NCI-H2029 (cell line): ENCODE measurements at places on chromosomes 16 and 17.

DNA sequence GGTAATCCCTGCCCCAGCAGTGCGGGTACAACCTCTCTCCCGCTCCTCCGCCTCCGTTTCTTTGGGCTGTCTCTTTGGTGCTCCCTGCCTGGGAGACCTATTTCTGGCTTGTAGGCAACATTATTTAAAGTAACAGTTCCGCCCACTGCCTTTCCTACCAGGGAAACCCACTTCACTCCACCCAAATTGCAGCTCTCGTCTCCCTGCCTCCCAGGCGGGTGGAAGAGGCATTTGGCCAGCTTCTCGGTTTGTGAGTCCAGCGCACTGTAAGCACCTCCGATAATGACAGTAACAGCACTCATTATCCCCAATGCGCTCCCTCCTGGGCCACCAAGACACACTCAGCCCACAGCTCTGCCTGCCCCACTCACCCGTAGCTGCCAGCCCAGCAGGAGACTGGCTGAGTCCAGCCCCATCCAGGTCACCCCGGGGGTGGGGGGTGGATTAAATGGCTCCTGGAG lies 165.1 kb upstream of the CDC42EP4 start:
- peak; percentile 31 for DNase-seq

DNA sequence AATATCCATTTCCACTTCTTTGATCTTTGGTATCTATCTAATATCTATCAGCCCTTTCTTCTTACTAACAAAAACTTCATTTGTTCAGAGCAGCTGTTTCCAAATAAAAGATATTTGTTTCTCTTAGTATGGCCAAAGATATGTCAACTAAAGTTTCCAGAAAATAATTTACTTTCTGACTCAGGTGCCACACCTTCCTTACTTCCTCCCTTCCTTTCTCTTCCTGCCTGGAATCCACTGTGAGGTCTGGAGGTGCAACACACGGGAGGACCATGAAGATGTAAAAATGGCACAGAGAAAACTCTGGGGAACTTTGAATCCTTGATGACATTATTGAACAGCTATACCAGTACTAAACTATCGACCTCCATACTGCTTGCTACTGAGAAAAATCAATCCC lies 14.0 kb downstream of the MED13 start:
- no peak for DNase-seq

DNA sequence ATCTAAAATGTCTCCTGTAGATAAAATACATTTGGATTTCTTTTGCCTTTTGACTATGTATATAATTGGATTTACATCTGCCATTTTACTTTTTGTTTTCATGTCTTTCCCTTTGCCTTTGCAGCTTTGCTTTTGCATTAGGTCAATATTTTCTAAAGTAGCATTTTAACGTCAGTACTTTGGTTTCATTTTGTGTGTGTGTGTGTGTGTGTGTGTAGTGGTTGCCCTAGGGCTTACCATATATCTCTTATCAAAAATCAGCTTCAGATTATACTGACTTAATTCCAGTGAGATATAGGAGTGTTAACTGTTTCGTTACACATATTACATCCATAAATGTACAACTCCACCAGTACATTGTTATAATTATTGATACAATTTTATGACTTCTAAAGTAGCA lies 26.1 kb downstream of the AKTIP start:
- no peak for DNase-seq

GRCh38 chr16:11171448-11171709 lies 84.6 kb downstream of the SOCS1 start:
- DNase-seq, result no peak

DNA sequence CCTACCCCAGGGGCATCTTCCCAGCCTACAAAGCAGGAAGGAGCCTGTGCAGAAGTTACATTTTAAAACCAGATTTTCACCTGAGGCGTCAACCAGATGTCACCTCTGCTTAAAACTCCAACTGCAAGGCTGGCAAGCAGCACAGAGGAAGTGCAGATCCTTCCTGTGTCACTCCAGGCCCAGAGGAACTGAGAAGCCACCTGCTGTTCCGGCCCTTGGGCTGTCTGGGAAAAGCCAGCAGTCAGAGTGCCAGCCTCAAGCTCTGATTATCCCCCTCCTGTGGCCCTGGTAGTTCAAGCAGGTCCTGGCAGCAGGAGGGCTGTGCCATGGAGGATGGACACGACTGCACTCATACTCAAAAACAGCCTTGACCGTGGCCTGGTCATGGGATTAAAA lies 10.2 kb downstream of the POLR2C start:
- no peak for DNase-seq

GRCh38 chr17:47266782-47267181 lies 13.2 kb downstream of the ITGB3 start:
- no peak for DNase-seq

DNA sequence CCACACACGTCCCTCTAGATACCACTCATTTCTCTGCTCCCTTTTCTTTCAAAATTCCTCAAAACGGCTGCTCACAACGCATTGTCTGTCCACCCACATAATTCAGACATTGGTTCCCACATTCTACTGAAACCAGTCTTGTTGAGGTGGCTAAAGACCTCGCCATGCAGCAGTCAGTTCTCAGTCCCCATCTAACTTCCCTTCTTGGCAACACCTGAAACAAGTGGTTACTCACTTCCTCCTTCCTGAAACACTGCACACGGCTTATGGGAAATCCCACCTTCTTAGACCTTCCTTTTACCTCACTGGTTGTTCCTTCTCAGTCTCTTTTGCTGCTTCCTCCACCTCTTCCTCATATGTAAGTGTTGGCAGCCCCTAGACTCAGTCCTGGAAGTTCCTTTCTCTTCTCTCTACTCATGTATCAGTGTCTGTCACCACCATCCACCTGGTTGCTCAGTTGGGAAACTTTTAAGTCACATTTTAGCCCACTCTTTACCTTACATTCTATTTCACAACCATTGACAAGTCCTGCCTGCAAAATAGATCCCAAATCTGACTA lies 277.1 kb downstream of the CEP112 start:
- no peak for DNase-seq

- DNase-seq, result no peak
These were observed 4.0 kb downstream of the CDK10 start for GRCh38 chr16:89690392-89690901.

- DNase-seq, result no peak
These were observed 486.4 kb upstream of the KIF2B start for GRCh38 chr17:53336281-53336680.

- no peak for DNase-seq
These were observed 456 bp downstream of the SMURF2 start for GRCh38 chr17:64661726-64661975.

DNA sequence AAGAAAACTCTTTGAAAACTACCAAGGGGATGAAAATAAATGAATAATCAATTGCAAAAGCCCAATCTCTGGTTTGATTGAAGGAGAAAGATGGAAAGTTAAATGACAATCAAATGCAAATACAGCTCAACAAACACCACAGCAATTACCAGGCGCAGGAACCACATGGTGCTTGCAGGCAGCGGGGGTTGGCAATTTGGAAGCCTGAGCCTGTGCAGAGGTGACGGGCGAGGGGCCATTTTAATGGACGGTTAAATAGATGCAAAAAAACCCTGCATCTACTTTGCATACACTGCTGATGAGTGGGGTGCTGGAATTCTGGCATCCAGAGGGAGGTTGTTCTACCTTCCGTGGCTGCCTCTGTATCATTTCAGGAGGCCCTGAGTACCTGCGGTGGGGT lies 4.8 kb upstream of the SEZ6 start:
- no peak for DNase-seq

- no peak for DNase-seq
These were observed at the start of gene CD300LF for GRCh38 chr17:74712756-74713155. Gene CD300LF, minus strand, starts transcription at chr17:74712923. Its CDS starts 57 bp downstream, at chr17:74712866.

GRCh38 chr16:23146877-23147601 lies 2.2 kb downstream of the USP31 start:
- DNase-seq, result no peak

- no peak for DNase-seq
These were observed 4.8 kb downstream of the HSD11B2 start for GRCh38 chr16:67435758-67436164.

DNA sequence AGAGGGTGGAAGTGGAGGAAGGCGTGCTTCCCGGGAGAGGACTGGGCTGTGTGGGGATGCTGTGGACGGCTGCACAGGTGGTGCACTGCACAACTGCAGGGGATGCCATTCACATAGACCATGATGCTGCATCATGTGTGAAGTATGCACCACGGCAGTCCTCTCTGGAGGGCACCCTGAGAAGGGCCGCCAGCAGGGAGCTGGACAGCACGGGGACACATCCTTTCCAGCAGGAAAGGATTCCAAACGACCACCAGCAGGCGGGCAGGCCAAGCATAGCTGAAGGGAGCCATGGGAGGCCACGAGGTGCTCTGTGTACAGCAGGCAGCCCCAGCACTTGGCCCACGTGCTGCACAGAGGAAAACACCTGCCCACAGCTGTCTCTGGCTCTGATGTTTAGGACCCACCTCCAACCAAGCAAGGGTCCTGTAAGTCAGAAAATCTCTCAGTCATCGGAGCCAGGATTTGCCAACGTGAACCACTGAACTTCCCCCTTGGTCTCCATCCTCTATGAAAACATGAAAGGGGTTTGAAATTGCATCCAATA lies 10.1 kb downstream of the ACTG1 start:
- no peak for DNase-seq

GRCh38 chr16:3388325-3388724 lies 12.5 kb downstream of the ZSCAN32 start:
- no peak for DNase-seq

DNA sequence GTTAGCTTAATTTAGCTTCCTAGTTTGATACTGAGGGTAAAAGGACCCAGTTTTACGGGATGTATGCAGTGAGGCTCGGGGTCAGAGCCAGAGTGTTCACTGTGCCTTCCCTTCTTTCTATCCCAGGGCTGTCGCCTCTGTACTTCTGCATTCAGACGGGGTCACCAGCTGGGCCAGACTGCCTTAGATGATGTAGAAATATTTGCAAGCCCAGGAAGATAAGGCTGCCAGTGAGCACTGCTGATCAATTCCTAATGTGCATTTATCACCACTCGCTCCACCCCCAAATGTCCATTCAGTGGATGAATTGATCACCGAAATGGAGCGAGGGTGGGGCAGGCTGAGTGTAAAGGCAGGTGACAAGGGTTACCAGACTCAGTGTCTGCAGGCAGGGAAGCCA lies 9.1 kb downstream of the SHISA6 start:
- DNase-seq, result no peak

GRCh38 chr17:48818361-48818841 lies 1.4 kb upstream of the TTLL6 start:
- DNase-seq, result no peak

GRCh38 chr16:67226295-67226803 lies 581 bp upstream of the TMEM208 start:
- no peak for DNase-seq

- DNase-seq, result no peak
These were observed 9.6 kb downstream of the EMC6 start for GRCh38 chr17:3678095-3678820.

- peak; percentile 17 for DNase-seq
These were observed 584 bp upstream of the STAT5B start for GRCh38 chr17:42276609-42277341.

DNA sequence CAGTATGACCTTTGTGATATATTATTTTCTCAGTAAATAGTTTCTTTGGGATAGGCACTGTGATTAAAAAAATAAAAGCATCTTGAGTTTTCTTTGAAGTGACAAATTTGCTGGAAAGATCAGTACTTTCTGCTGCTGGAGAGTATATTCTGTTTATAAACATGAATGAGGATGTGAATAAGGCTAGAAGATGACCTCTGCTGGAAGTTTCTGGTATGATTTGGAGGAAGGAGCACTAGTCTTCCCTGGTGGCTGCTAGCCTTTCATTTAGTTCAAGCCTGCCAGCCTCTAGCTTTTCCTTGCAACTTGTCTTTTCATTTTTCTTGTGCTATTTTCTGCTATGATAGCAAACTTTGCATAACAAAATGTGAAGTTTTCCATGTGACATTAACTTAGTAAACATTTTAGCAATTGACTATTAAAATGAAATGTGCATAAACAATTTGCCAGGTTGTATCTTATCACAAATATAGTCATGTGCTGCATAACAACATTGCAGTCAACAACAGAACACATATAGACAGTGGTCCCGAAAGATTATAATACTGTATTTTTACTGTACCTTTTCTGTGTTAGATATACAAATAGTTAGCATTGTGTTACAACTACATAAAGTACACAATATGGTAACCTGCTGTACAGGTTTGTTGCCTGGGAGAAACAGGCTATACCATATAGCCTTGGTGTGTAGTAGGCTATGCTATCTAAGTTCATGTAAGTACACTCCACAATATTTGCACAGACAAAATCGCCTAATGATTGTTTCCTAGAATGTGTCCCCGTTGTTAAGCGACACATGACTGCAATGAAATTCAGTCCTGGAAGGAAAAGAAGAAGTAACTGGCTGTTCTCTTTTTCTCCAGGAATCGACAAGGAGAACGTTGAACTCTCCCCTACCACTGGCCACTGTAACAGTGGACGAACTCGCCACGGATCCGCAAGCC lies 18.1 kb upstream of the RAB11FIP4 start:
- peak; percentile 16 for DNase-seq

DNA sequence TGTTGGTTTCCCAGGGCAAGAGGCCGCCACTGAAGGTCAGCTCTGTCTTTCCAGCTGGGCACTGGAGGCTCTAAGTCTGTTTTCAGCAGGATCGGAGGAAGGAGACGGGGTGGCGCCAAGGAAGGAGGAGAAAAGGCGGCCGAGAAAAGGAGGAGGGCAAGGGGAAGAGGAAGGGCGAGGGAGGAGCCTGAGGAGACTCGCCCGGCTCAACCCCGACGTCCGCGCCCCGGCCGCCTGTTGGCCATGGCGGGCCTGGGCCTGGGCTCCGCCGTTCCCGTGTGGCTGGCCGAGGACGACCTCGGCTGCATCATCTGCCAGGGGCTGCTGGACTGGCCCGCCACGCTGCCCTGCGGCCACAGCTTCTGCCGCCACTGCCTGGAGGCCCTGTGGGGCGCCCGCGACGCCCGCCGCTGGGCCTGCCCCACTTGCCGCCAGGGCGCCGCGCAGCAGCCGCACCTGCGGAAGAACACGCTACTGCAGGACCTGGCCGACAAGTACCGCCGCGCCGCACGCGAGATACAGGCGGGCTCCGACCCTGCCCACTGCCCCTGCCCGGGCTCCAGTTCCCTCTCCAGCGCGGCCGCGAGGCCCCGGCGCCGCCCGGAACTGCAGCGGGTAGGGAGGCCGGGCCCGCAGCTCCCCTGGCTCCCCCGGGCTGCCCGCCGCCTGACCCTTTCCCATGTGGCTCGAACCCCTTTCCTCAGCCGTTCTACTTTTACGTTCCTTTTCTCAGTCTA lies at the start of gene RNF135:
Gene RNF135 (plus strand): TSS at position 209 of the 737 bp plus-strand sequence. CDS start 35 bp downstream, at position 244.
- peak; percentile 14 for DNase-seq

DNA sequence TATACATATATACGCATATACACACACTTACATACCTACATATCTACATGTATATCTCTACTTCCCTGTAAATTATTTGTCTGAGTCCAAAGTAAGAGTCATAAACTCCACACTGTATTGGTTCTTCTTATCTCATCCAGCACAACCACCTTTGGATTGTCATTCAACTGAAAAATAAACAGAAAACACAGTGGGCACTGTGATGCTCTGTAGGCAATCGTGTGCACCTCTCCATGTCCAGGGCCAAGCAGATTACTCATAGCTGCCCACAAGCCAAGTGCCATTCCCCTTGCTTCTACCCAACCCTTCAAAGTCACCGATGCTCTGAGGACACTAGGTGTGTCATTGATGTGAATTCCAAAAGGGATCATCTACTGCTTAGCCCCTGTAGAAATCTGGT lies 12.9 kb upstream of the TEKT3 start:
- DNase-seq, result no peak
